ENCODE measurements at places on chromosomes 7 and 10.
A peak's percentile ranks its signal among the peaks of the same experiment; 100 is the strongest.

DNA sequence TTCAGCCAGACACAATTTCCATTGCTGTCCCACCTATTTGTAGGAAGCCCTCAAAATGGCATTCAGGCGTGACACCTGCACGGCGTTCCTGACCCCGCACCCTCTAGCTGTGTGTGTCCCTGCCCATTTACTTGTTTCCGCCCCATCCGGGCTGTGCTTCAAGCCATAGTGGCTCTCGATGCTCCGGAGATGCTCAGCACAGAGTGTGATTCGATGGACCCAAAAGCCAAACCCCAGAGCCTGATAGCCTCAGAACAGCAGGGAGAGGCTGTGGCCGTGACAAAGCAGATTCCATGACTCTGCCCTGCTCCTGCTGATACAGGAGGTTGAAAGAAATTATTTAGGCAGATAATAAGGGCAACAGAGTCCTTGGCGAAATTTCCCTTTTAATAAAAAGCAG is 13.4 kb downstream of the BUD31 start:
- DNase-seq, result no peak

DNA sequence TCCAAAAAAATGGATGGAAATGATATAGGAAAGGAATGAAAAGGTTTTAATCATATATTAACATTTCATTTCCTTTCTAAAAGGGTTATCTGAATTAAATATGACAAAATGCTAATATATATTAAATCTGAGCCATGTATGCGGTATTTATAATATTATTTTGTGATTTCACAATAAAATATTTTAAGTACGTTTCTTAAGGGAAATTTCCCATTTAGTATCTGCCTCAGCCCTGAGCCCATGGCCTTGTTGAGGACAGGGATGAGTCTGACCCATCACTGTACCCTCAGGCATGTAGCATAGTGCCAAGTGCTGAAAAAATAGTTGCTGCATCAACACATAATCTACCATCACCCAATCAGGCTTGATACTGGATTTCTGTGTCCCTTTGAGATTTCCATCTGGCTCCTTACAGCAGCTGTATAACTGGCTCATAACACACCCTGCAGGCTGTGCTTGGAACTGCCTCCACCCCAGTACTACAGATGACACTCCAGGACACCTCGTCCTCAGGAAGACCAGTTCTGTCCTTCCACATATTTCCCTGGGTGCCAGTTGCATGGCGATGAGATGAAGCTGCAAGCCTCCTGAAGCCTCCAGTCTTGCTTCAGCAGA is 59.4 kb upstream of the ASAH2 start:
- DNase-seq, result peak; percentile 30

- no peak for DNase-seq
Measured at GRCh38 chr7:132130497-132130896, 445.8 kb downstream of the PLXNA4 start.

DNA sequence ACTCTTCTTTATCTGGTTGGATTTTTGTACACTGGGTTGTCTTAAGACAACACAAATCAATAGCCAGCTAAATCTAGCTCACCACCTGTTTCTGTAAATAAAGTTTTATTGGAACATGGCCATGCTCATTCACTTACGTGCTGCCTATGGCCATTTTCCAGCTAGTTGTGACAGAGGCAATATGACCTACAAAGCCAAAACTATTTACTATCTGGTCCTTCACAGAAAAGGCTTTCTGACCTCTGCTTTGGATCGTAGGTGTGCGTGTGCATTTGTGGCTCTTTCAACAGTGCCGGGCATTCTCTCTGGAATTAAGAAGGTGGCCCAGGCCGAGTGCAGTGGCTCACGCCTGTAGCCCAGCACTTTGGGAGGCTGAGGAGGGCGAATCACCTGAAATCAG is 45.5 kb downstream of the NRAP start:
- no peak for DNase-seq

DNA sequence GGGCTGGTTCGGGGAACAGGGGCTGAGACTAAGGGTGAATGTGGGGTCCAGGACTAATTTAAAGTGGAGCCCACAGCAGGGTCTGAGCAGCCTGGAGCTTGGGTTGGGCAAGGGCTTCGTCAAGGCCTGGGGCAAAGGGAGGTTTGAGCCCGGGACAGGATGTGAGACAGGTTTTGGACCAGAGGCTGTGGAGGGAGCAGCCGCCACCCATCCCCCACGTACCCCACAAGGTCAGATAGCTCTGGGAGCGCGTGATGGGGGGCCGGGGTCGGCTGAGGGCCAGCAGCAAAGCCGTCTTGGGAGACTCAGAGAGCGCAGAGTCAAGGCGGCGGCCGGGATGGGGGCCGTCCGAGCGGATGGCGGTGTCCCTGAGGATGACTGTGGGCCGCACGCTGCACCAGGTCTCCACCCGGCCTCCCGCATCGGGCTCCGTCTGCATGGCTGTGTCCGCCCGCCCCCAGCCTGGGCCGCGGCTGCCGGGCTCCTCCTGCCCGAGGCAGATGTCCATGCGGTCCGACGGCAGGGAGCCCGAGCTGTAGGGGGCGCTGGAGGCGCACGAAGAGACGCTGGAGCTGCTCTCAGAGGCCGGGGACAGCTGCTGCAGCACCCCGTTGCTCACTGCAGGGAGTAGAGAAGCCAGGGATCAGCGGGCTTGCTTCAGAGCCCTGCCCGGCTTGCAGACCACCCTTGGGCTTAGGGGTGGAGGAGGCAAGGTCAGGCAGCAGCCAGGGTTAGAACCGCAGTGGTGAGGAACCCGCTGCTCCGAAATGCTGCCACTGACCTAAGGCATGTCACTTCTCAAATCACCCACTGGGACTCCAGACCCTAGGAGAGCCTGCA is 12.1 kb downstream of the PDZD7 start:
- peak; percentile 92 for DNase-seq

DNA sequence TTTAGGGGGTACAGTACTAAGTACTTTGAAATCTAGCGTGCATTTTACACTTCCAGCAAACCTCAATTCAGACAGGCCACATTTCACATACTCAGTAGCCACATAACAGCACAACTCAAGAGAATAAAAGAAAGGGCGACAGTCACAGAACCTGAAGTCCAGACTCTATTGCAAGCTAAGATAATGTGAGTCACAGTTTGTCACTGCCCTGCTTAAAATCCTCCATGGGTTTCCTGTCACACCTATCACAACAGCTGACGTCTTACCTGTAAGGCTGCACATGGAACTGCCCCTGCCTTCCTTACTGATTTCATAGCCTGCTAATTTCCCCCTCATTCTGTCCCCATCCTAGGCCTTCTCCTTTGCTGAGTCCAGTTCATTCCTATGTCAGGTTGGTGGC is 16.1 kb upstream of the CDK14 start:
- no peak for DNase-seq

DNA sequence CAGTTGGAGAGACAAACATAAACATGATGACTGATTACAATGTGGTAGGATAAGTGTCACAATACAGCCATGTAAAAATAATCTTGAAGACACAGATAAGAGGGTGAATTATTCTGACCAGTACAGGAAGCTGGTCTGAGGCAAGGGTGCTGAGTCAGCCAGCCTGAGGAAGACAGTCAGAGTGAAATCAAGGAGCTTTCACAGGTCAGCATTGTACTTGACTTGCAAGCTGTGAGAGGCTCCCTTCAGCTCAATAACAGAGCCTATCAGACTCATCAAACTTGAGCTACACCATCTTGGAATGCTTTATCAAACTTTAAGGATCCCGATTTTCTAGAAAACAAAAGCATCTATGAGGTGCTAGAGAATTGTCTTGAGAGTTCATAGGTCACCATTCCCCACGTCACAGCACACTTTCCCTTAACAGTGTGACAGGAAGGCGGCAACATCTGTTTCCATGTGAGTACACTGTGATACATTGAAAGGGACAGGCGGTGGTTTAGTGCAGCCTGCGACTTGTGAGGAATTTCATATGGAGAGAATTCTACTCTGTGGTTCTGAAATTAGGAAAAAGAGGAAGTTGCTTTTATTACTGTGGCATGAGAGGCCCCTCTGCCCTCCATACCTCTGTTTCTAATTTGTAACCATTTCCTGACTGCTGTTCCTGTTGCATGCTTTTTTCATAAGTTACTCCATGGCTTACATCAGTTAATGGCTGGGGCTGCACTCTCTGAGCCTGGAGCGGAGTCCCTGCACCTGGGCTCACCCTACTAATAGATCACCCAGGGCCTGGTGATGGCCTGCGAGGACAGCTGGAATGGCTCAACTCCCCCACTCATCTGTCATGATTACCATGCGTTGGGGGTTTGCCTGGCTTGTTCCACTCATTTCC is 417.1 kb downstream of the SUGCT start:
- DNase-seq, result peak; percentile 10

DNA sequence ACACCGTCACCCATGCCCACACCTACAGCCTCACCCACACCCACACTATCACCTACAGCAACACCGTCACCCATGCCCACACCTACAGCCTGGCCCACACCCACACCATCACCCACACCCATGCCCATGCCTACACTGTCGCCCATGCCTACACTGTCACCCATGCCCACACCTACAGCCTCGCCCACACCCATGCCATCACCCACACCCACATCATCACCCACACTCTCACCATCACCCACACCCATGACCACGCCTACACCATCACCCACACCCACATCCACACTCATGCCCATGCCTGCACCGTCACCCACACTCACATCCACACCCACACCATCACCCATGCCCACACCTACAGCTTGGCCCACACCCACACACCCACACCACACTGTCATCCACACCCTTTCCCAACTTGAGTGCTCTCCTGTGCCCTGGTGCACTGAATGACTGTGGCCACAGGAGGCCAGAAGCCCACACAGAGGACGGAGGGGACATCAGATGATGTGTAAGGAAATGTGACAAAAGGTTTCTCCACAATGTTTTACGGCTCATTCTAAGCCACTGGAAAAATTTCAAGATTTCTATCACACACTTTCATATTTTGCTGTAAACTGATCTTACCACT is 153.3 kb downstream of the WDR37 start:
- no peak for DNase-seq

GRCh38 chr10:27450225-27450624 is 53.9 kb upstream of the RAB18 start:
- DNase-seq, result no peak

- DNase-seq, result no peak
Measured at GRCh38 chr7:99752356-99752755, 17.4 kb upstream of the CYP3A7 start.

GRCh38 chr7:94838717-94839116 is 68.7 kb upstream of the PPP1R9A start:
- DNase-seq, result no peak

DNA sequence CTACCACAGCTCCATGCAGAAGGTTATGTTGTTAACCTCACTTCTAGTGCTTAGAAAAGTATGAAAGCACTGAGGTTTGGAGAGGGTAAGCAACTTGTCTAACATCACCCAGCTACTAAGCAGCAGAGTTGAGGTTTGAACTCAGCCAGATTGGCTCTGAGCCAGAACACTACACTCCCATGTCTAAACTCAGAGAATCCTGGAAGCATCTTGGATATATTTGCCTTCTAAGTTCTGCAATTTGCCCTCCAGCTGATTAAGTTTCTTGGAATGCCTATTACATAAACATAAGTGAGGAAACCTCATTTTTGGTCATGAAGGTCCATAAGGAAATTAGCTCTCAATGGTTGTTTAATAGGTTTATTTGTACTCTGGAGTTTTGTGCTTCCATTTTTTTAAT is 78.1 kb upstream of the PHYHIPL start:
- DNase-seq, result no peak

DNA sequence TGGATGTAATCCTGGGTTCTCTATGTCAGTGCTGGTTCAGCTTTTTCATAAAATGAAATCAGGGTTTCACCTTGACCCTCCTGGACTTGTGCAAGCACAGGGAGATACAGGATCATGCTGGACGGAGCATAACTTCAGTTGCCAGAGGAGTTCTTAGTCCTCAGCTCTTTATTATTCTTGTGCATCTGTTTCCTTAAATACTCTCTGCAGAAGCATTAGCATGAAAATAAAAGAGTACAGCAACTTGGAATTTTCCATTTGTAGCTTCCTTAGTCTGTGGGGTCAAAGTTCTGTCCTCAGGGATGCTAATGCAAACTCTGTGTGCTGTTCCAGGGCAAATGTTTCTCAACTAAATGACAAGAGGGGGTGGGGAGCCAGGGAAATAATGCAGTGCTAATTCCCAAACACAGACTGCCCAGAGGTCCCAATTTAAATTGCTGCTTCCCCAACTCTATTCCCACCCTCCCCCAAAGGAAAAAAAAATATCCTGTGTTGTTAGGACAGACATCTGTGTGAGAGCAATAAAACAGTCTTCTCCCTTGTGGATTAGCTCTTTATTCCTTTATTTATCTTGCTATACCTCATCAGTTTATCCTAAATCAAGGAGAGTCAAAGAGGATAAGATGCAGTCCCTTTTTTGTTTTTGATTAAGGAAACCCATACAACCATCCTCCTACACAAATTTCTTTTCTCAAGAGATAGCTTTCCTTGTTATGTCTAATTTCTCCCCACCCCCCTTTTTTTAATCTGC is 905.0 kb downstream of the LRMDA start:
- no peak for DNase-seq

DNA sequence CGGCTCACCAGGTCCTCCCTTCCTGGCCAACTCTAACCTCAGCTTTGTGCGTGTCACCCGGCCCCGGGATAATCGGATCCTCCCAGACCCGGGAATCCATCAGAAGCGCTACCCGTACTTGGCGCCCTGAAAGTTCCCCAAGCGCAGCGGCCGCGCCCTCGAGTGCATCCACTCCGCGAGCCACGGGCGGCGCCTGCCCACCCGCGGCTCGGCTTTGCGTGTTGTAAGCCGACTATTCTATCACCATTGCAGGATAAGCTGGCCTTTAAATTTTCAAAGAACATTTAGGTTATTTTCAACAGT is 35.7 kb upstream of the EBLN1 start:
- DNase-seq, result peak; percentile 44

GRCh38 chr7:124089621-124090020 is 56.8 kb upstream of the TMEM229A start:
- no peak for DNase-seq

GRCh38 chr7:99080679-99081078 is 63.2 kb downstream of the SMURF1 start:
- DNase-seq, result no peak

DNA sequence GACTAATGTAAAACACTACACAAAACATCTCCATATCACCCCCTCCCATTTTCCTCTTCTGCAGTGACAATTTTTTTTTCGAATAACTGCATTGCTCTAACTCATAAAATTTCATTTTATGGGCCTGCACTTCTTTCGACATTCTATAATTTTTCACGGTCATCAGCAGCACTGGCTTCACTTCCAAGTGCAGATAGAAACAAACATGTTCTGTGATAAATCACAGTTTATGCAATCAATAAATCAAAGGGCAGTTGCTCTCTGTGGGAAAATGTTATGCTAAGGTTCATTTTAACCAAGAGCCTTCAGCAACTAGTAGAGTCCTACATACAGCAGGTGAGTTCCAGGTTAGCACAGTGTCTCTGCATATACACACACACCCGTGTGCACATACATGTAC is 100.1 kb downstream of the GPAM start:
- no peak for DNase-seq

DNA sequence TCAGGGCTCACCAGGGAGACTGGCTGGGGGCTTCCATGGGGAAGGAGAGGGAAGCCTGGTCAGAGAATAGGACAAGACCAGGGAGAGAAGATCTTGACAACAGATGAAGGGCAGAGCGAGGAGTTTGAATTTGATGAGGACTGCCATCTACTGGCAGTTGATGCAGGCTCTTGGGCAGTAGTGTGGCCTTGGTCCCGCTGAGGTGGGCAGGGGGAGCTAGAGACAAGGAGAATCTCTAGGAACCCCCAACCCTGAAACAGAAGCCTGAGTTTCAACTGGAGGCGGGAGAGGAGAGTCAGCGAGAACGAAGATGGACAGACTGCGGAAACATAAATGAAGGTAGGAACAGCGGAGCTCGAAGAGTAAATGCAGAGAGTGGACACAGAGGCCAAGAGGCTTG is 81.0 kb downstream of the PPP1R3C start:
- peak; percentile 62 for DNase-seq

GRCh38 chr10:59622320-59623132 is 87.1 kb downstream of the SLC16A9 start:
- DNase-seq, result peak; percentile 48
